ENCODE measurements at places on chromosomes 2 and 18.

DNA sequence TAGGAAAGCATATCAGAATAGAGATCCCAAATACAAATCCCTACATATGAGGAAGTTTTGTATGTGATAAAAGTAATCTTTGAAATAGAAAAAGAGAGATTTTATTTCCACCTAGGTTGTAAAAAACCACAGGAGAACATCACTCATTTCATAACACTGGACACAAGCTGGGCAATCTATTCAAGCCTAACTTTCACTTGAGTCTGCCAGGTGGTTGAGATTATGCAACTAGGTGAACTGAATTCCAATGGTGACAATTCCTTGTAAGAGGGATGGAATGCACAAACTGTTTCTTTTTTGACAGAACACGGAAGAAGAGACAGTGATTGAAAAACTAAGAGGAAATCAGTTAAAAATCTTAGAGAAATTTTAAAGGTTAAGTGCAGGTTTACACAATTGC lies 619.6 kb upstream of the TMEFF2 start:
- DNase-seq = no peak

- no peak for DNase-seq
Measured at GRCh38 chr2:5250482-5250881, 441.7 kb upstream of the SOX11 start.

GRCh38 chr2:102508863-102509262 lies 35.8 kb downstream of the SLC9A4 start:
- DNase-seq = peak; percentile 79

DNA sequence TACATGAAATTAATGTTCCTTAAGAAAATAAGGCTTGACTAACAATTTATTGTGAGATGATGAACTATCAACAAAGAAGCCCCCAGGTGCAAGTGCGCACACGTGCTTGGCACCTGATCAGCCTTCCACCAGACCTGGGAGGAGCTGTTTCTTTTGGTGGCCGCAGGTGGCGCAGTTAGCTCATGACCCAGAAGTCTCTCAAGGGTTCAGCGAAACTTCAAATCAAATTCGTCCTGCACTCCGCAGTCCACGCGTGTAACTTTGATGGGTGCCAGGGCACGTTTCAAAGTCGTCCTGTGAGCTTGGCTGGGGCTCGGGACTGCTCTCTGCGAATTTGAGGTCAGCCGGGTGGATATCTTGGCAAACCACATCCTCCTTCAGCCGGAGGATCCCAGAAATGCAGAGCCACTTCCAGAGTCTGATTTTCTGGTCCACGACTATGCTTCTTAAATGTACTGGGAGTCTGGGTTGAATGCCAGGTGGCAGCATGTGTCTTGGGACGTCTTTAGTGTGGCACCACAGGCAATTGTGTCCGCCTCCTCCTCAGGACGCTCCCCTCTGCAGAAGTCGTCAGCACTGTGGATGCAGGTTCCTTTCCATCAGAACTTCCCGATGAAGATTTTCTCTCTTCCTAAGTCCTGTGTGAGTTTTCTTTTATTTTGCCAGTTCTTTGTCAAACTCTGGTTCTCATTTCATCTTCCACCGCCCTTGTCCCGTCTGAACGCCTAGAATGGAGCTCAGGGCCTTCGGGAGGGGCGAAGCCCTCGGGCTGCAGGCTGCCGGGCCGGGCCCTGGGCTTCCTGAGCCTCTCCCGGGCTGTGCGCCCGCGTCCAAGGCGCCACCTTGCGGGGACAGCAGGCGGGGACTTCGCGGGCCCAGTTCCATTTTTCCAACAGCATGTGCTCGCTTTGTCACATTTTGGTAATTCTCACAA lies 61.3 kb upstream of the RAPGEF4 start:
- peak; percentile 34 for DNase-seq

GRCh38 chr2:70250434-70250833 lies 2.0 kb upstream of the TIA1 start:
- DNase-seq = no peak

DNA sequence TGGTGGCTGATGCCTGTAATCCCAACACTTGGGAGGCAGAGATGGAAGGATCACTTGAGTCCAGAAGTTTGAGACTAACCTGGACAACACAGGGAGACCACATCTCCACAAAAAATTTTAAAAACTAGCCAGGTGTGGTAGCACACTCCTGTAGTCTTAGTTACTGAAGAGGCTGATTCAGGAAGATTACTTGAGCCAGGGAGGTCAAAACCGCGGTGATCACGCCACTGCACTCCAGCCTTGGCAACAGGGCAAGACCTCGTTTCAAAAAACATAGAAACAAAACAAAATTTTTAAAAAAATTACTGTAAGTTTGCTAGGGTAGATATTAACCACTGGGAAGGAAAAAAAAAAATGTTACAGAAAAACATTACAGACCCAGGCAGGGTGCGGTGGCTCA lies 5.8 kb downstream of the ATL2 start:
- no peak for DNase-seq

- DNase-seq = no peak
Measured at GRCh38 chr18:57131101-57131500, 15.8 kb upstream of the BOD1L2 start.

- DNase-seq = no peak
Measured at GRCh38 chr18:29084120-29084519, 907.2 kb upstream of the CDH2 start.
